ENCODE measurements at places on chromosomes 13 and 19.

DNA sequence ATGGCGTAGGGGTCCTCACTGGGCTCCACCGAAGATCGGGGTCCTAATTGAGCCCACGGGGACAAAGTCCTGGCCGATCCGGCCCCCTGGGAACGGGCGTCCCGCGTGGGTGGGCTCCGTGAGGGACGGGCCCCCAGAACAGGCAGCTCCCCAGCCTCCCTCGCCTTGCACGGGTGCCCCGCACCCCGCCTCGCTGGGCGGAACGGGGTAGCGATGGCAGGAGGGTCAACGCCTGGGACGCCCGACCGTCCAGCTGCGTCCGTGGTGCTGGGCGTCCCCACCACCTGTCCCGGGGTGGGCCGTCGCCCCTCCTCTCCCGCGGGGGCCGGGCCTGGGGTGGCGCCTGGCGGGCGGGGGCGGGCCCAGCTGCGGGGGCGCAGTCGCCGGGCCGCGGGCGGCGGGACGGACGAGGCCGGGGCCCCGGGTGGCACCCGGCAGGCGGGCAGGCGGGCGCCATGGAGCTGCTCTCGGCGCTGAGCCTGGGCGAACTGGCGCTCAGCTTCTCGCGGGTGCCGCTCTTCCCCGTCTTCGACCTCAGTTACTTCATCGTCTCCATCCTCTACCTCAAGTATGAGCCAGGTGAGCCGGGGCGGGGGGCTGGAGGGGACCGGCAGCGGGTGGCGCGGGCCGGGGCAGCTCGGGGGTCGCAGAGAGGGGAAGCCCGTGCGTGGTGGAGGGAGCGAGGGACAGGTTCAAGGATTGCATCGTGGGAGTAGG is at the start of gene TMEM38A:
TSS of gene TMEM38A (plus strand) at position 377 of the 717 bp plus-strand sequence. CDS start at position 456, 79 bp downstream.
- no peak for DNase-seq

GRCh38 chr13:43304945-43305344 is 281.6 kb downstream of the DNAJC15 start:
- no peak for DNase-seq

DNA sequence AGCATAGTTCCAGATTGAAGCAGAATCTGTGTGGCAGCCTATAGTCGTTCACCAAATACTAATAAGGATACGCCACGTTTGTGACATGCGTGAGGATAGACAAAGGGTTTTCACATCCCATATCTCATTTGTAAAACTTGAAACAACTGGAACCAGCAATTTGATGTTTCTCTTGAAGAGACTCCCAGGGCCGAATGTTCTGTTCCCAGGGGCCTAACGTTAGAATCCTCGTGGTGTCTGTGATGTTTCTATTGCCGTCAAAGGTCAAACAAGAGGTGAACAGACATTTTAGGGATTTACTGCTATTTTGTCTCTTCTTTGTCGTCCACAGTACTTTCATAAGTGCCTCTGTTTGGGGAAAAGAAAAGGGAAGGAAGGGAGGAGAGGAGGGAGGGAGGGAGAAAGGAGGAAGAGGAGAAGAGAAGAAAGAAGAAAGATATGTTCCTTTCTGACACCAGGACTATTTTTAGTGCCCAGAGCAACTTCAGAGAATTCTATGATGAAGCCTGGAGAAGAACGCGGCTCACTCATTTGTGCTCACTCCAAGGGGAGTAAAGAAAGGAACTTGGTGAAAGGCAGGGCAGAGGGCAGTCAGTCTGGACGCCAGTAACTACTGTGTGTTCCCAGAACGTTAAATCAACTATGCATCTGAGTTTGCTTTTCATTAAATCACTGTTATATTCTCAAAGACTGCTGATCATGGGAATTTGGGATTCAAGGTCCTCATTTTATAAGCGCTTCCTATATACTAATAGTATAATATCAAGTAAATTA is 154.5 kb downstream of the DCT start:
- DNase-seq = no peak

DNA sequence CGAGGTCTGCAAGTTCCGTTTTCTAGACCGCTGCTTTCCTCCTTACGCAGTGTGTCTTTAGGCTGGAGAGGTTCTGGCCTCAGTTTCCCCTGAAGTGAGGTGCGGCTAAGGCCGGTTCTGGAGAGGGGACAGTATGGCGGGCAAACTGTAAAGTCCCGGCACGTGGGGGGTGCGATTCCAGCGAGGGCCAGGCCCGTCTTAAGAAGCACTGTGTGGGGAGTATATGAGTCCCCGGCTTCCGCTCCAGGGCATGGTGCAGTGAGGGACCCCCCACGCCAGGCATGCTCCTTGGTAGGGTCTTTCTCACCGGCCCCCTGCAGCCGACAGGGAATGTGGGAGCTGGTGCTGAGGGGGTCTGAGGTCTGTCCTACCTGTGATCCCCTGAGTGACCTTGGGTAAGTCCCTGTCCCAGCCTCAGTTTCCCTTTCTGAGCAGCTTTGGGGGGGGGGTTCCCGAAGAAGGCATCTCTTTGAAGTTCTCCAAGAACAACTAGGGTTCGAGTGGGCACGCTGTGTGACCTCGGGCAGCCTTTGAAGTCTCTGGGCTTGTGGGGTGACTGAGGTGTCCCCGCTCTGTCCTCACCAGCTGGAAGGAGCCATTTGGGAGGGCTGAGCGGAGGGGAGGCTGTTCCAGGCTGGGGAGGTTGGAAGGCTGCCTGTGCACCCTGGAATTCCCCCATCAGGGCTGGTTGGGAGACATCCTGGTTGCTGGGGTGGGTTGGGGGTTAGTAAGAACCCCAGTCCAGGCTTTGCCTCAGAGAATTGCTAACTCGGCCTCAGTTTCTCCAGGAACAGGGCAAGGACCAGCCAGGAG is 1.5 kb downstream of the NFIC start:
- DNase-seq = no peak
